ENCODE measurements at places on chromosomes 12 and 14.

DNA sequence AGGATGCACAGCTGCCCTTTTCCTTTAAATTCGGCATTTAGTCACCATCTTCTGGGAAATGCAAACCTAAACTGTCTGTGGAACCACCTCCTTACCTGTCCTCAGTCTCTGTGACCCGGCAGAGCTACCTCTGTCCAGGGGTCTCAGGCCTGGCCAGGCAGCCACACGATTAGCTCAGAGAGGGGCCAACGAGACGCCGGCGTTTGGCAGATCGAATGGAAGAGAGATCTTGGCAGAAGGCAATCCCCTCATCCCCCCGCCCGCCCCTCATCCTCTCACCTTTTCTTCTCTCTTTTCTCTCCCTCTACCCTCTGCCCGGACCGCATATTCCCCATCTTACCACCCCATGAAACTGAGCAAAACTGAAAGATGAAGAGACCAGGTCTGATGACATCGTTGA lies 101.0 kb downstream of the PIWIL1 start:
- DNase-seq = no peak

DNA sequence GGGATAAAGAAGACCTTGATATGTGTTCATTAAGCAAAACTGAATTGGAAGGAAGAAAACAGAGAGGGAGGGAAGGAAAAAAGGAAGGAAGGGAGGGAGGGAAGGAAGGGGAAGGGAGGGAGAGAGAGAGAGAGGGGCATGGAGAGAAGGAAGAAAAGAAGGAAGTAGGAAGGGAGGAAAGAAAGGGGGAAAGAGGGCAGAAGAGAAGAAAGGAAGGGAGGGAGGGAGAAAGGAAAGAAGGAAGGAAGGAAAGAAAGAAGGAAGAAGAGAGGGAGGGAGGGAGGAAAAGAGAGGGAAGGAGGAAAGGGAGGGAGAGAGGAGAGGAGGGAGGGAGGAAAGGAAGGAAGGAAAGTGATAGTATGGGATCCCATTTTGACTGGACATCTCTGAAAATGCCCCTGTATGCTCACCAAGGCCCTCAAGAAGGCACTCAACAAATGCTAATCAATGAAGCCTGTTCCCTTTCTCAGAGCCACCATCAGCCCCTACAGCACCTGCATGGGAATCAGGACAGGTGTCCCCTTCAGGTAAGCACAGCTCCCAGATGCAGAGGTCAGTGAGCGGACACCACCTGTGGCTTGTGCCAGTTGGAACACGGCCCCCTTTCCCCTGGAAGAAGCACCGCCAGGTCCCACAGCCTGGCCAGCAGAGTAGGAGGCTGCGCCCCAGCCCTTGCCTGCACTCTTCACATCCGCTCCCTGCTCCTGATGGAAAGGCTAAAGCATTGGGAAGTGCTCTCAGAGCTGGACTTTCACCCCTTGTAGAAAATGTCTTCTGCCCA lies 161.4 kb upstream of the DIO3 start:
- DNase-seq = no peak

DNA sequence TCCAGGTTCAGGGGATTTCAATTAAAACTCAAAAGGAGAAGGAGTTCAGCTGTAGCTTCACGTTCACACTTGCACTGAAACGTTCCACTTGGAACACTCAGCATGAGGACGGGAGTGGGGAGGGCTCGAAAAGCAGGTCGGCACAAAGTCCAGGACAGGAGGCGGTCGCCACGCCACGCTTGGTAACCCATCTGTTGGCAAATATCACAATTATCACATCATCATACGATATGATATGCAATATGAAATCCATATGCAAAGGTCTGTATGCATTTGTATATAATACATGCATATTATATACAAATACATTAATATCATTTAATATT lies 17.2 kb downstream of the ADGRD1 start:
- DNase-seq = no peak

GRCh38 chr12:21607701-21608100 lies 3.1 kb upstream of the GYS2 start:
- peak; percentile 46 for DNase-seq

DNA sequence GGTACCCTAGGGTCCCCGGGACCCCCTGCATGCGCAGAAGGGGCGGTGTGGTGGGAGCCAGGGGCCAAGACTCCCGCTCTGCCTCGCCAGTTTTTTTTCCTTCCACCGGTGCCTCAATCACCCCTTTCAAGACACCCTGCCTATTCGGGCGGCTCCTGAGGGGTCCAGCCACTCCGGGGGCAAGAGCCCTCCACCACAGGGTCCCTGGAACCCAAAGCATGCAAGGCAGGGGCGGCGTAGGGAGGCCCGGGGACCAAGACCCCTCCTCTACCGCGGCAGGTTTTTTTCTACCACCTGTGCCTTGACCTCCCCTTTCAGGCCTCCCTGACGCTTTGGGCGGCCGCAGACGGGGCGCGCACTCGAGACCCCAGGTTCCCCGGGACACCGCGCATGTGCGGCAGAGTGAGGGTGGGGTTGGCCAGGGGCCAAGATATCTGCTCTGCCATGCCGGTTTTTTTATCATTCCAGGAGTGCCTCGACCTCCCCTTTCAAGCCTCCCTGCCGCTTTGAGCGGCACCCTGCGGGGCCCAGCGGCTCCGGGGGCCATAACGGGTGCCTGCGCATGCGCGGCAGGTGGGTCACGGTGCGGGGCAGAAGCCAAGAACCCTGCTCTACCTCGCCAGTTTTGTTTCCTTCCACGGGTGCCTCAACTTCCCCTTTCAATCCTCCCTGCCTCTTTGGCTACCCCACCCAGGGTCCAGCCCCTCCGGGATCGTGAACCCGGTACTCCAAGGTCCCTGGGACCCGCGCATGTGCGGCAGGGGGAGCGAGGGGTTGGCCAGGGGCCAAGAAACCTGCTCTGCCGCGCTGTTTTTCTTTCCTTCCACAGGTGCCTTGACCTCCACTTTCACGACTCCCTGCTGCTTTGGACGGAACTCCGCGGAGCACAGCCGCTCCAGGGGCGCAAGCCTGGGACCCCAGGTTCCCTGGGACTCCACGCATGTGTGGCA lies 328.1 kb downstream of the ALG10 start:
- no peak for DNase-seq

- peak; percentile 79 for DNase-seq
Measured at GRCh38 chr12:32600681-32601080, 78.4 kb upstream of the DNM1L start.

DNA sequence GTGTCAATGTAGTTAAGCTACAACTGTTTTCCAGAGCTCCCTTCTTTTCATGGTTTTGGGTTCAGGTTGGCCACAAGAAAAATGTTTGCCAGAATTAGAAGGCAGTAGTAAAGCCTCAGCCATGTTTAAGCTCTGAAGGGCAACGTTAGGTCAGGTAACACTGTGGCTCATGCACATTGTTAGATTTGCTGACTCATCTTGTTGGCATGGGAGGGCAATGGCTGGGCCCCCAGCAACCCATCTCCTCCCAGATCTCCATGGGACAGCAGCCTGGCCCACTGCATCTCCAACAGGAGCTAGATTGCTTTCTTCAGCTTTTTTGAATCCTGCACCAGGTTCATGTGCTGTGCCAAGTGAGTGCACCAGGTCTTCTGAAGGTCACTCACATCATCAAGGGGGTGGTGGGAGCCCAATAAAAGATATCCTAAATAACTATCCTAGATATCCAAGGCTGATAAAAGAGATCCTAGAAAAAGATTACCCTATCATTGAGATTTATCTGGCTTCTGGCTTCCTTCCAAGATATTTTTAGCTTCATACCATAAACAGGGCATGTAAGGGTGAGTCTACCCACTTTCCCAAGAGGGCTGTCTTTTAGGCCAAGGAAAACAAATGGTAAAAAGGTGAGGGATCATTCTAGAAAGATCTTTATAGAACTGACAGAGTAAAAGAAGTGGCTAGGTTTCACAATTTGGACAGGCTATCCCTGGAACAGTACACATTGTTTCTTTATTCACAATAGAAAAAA lies 28.9 kb downstream of the PTGER2 start:
- DNase-seq = no peak

DNA sequence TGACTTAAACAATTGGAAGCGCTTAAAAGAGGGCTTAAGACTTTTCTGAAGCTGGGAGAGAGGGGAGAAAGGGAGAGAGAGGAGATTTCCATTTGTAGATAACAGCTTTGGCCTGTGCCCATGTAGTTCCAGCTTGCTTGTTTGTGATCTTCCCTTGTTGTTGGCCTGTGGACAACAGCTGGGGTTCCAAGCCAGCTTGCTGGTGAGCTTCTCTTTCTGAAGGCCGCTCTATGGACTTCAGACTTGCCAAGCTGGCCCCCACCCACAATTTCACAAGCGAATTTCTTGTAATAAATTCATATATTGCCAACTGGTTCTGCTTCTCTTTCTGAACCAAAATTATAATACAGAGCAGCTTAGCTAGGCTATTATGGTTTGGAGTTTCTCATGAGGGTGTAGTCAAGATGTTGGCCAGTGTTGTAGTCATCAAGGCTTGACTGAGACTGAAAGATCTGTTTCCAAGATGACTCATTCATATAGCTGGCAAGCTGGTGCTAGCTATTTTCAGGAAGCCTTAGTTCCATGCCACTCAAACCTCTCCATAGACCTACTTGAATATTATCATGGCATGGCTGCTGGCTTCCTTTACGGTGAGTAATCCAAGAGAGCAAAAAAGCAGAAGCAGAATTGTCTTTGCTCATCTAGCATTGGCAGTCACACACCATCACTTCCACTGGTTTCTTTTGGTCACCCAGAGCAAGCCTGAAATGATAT lies 89.4 kb downstream of the ATP23 start:
- DNase-seq = peak; percentile 0

DNA sequence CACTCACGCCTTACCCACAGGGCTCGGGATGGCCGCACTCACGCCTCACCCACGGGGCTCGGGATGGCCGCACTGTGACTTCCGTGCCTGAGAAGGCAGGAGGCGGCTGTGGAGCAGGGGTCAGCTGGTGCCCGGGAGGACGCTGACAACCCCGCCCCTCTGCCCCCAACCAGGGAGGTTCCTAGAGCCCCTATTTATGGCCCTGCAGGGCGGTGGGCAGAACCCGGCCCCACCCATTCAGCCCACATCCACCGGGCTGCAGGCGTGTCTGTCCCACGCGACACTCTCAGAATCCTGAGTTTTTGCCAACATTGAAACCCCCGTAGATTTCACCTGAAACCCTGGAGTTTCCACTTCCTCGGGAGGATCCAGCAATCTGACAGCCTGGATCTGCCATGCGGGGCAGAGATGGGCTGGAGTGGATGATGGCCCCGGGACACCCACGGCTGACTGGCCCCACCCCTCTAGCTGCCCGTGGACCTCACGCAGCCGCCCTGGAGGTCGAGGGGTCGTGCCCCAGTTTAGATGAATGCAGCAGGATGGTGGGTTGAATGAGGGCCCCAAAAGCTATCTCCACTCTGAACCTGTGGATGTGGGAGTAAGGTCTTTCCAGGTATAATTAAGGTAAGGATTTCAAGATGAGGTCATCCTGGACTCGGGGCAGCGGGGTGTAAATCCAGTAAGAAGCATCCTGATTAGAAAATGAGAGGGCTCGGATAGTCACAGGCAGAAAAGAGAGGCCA lies 20.4 kb downstream of the GALNT9 start:
- no peak for DNase-seq

DNA sequence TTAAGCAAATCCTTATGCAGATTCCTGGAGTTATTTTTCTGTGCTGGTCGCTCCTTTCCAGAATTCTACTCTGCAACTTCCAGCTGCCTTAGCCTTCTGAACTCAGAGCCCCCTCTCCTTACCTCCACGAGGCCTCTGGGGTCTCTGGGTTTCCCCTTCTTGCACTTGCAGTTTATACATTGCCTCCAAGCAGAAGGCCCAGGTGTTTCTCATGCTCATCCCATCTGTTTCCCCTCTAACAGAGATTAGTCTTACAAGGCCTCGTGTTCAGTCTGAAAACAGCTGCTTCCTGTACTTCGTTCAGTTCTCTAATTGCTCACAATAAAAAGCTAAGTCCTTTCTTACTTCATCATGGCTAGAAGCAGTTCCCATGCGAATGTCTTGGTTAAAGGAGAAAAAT lies 134.4 kb upstream of the FGD4 start:
- DNase-seq = no peak

DNA sequence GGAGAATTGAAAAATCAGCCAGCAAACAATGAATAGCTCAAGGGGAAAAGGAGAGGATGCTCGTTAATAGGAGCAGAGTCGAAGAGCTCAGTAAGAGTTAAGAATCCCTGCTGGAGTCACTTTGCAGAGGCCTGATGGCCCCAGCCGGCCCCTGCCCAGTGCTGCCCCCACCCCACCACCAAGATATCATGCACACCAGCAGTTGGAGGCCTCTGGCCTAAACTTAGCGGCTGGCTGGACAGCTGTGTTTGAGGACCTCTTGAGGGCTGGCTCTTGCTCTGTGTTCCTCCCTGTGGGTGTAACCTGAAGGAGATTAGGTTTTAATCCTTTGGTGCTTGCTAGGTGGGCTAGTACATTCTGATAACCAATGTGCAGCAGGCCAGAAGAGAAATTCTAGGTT lies 142.0 kb downstream of the PLXNC1 start:
- no peak for DNase-seq

DNA sequence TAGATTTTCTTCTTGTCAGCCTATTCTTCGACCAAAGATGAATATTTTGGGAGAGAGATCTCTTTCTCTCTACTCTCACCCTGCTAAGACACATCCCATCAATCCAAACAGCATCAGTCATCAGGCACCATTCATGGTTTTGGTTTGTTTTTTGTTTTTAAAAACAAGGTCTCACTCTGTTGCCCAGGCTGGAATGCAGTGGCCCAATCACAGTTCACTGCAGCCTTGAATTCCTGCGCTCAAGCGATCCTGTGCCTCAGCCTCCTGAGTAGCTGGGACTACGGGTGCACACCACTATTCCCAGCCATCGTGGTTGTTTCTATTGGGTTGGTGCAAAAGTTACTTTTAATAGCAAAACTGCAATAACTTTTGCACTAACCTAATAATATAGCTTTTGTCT lies 14.4 kb upstream of the ITPR2 start:
- DNase-seq = no peak

- no peak for DNase-seq
Measured at GRCh38 chr12:95265765-95266164, 48.2 kb downstream of the VEZT start.

DNA sequence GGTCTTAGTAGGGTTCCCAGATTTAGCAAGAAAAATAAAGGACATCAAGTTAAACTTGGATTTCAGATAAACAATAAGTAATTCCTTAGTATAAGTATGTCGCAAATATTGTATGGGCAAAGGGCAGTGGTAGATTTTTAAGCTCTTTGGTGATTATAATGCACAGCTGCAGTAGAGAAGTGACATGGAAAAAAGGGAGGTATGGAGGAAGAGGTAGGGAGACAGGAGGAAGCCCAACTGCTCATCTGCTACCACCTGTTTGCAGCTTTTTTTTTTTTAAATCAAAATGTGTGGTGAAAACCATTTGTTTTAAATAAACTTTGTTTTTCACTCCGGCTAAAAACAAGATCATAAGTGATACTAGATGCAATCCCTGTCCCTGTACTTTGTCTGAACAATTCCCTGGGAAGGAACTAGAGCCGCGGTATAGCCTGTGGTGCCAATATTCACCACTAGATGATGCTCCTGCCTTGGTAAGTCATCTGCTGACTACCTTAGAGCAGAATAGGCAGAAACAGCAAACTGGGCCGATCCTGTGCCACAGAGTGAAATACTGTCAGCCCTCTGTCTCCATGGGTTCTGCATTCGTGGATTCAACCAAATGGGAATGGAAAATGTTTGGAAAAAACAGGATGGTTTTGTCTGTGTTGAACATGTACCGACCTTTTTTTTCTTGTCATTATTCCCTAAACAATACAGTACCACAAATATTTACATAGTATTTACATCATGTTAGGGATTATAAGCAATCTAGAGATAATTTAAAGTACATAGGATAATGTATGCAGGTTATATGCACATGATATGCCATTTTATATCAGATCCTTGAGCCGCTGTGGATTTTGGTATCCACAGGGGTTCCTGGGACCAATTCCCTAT lies 62.4 kb upstream of the PLBD1 start:
- DNase-seq = peak; percentile 81

GRCh38 chr14:41607966-41608663 lies 1.4 kb downstream of the LRFN5 start:
- no peak for DNase-seq
